Activated T-helper 9 cell treated with anti-CD3 and anti-CD28 coated beads, Interleukin-2, amount 50 U/mL, for 16 hours (primary cell): ENCODE measurements at places on chromosomes 11 and 22.
A peak's percentile ranks its signal among the peaks of the same experiment; 100 is the strongest.

DNA sequence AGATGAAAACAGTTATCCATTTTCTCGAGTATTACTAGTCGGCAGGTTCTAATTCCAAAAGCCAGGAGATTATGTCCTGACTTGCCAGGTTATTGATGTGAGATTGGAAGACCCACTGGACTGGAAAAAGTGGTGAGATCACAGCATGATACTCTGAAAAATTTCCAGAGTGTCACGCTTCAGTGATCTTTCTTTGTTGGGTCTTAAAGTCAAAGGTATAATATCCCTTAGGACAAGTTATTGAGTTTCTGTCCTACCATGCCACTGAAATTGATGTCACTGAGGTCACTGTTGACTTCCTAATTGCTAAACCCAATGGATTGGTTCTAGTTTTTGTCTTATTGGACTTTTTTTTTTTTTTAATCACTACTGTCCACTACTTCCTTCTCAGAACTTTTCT, 104.5 kb upstream of the GRAMD1B start:
- DNase-seq = no peak

- DNase-seq = no peak
Observed at GRCh38 chr11:117495357-117495756, 167.7 kb downstream of the CEP164 start.

DNA sequence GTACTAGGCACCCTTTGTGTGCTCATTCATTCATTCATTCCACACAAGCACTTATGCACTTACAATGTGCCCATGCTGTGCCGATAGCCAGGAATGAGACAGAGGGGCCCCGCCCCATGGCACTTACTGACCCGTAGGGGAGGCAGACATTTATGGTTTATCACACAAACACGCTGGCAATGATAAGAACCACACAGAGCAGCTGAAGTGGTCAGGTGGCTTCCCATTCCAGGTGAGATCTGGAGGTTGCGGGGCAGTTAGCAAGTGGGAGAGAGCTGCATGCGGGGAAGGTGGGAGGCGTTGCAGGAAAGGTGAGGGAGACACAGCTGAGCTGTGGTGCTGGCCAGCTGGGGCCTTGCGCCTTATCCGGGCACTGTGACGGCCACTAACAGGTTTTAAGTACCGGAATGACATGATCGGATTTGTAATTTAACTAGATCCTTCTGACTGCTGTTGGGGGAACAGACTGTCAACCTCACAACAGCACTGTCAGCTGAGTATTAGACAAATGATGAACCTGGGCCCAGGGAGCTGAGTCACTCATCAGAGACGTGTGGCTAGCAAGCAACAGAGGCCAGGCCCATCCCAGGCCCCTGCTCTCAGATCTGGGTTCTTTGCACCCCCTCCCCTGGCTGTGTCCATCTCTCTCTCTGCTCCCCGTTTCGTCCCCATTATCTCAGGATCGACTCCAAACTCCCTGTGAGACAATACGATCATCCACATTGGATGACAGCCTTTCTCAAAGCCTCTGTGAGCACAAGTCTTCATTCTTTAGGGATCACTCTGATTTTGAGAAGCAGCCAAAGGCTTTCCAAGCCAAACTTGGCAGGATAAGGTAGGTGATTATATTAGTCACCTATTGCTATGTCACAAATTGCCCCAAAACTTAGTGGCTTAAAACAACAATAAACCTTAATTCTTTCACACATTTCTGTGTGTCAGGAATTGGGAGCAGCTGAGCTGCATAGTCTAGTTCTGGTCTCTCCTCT, 28.4 kb downstream of the RASD2 start:
- no peak for DNase-seq

GRCh38 chr11:15638386-15638787, 523.7 kb downstream of the INSC start:
- no peak for DNase-seq

DNA sequence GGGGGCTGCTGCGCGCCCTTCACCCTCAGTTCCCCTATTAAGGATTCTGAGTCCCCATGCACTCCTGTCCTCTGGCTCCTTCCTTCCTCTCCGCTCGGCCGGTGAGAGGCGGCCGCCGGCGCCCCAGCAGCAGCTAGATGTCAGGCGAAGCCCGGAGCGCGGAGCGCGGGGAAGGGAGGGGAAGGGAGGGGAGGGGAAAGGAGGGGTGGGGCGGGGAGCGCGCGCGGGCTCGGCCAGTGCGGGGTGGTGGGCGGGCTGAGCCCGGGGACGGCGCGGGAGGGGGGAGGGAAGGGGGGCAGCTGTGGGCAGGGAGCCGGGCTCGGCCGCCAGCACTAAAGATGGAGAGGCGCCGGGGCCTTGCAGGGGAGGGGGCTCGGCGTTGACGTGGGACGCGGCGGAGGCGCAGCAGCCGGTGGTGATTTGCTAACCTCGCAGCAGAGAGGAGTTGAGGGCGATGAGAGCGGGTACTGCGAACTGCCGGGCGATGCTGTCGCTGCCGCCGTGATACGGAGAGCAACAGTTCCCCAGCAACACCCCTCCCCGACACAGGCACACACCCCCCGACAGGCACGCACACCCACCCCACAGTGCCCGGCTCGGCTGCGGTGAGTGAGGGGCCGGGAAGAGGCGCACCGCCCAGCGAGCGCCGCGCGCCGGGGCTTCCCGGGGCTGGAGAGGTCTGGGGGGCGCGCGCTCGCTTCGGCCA, at the start of gene ZBTB16:
Gene ZBTB16 (plus strand): TSS at position 434 of the 706 bp plus-strand sequence. CDS start 3,590 bp downstream, outside the sequence.
- DNase-seq = peak; percentile 36
